Activated T-cell treated with anti-CD3 and anti-CD28 coated beads, Interleukin-2, amount 50 U/mL, for 1 hour (primary cell): ENCODE measurements at places on chromosomes 7 and 10.

DNA sequence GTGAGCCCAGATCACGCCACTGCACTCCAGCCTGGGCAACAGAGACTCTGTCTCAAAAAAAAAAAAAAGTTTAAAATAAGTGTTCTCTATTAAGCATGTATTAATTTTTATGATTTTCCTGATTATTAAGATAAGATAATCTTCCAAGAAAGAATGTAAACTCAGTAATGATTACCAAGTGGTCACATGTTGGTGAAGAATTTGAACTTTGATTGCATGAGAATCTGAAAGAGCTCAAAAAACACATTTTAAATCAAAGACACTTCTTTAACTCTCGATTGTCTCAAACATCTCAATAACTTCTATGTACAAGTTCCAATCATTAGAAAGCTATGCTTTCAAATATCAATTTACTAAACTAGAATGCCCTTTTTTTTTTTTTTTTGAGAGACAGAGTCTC, 33.8 kb downstream of the SNX8 start:
- DNase-seq: no peak

DNA sequence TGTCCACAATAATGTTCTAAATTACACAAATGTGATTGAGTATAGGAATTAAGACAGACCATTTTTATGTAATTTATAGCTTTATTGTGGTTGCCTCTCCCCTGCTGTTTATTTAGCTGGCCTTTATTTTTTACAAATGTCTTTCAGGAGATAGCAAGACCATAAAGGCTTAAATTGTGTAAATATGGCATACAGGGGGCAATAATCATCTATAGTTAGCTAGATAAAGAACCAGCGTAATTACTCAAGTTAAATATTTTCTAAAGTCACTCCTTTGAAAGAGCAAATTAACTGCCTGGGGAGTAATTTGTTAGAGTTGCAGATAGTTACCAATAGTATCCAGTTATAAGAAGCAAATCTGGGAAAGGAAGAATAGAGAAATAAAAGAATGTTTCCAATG, at the start of gene MALRD1:
Gene MALRD1, plus strand, starts transcription at position 313 of the 400 bp plus-strand sequence. CDS start 138 bp downstream, outside the sequence.
- DNase-seq: no peak

- DNase-seq: no peak
Observed at GRCh38 chr7:137026176-137026500, 157.7 kb downstream of the CHRM2 start.

DNA sequence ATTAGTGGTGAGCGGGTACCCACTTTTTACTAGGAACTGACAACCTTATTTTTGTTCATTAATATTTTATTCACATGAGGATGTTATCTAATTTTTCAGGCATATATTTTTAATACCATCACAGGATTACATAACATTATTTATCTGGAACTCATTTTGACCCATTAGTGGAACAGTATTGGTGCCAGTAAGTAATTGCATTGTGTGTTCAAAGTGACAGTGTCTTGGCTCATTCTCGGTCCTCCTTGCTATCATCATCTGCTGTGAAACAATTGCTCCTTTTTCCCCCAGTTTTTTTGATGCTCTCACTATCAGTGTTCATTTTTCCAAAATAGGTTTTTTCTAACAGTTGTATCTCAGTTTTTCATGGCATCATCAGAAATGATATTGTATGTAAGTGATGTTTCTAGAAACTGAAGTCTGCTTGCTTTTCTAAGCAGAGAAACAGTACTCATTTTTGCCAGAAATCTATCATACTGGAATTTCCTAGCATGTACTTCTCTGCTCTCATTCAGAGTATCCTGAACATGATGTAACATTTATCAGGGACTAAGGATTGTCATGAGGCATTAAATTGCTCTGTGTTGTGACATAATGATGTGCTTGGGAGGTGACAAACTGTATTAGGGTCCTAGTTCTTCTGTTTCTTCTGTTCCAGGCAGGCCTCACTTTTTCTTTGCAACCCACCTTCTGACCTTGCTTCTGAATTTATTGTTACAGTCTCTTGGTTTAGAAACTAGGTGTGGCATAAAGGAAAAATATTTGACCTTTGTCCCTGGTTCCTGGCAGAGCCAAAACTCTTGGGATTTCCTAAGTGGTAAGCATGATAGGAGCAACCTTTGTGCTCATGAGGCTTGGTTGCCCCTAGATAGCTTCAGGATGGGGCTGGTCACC, 4.2 kb downstream of the NUB1 start:
- DNase-seq: no peak

GRCh38 chr10:59465088-59465487, 102.7 kb upstream of the FAM13C start:
- no peak for DNase-seq

- DNase-seq: no peak
Observed at GRCh38 chr7:74398426-74398825, 55.3 kb upstream of the GTF2IRD1 start.

DNA sequence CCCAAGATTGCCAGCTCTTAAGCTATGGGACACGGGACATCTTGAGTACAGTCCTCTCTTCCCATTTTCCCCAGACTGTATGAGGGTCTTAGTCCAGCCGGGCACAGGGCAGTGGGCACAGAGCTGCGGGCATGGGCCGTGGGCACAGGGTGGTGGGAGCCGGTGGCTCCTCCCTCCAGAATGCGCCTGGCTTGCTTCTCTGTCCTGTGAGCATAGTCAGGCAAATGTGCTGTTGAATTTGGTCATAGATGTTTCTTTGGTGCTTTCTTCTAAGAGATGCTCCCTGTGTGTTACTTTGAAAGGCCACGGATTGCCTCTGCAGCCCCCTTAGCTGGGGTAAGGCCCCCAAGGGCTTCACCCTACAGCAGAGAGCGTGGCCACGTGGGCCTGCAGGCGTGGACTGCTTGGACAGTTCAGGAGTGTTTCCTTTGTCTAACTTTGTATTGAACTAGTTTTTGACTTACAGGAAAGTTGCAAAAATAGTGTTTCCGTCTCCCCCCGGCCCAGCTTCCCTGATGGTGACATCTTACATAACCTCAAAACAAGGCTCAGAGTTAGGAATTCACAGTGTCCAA, 24.7 kb downstream of the LRRC27 start:
- DNase-seq: no peak
